Astrocyte (in vitro differentiated cells and primary cell): ENCODE measurements at places on chromosomes 6 and 20.

- DNase-seq: no peak
Observed at GRCh38 chr20:20561841-20562240, 150.6 kb downstream of the RALGAPA2 start.

- DNase-seq: no peak
Observed at GRCh38 chr6:19530188-19530587, 307.0 kb upstream of the ID4 start.

GRCh38 chr20:48995589-48995988, 50.5 kb upstream of the CSE1L start:
- DNase-seq: no peak

DNA sequence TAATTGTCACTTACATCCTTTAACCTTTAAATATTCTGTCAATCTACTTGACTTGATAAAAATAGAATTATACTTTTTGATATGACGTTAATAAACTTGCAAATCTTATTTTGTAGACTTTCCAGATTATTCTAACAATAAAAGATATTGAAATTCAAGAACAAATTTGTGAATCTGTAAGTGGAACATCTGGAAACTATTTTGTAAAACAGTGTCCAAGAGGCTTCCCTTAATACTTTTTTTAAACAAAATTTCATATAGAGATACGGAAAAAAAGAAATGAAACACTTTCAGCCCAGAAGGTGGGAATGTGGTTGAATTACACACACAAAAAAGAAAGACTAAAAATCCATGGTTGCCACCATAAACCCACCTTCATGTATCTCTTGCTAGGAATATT, 174.4 kb downstream of the COL19A1 start:
- no peak for DNase-seq

- no peak for DNase-seq
Observed at GRCh38 chr6:157186785-157187181, 136.5 kb downstream of the TMEM242 start.

DNA sequence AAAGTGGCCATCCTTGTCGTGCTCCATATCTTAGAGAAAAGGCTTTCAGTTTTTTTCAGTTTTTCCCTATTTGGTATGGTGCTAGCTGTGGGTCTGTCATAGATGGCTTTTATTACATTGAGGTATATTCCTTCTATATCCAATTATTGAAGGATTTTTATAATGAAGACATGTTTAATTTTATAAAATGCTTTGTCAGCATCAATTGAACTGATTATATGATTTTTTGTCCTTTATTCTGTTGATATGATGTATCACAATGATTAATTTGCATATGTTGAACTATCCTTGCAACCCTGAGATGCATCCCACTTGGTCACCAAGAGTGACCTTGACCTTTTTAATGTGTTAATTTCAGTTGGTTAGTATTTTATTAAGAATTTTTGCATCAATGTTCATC, 55.1 kb upstream of the VGLL2 start:
- no peak for DNase-seq

- DNase-seq: no peak
Observed at GRCh38 chr6:32963866-32964265, 4.5 kb upstream of the BRD2 start.

DNA sequence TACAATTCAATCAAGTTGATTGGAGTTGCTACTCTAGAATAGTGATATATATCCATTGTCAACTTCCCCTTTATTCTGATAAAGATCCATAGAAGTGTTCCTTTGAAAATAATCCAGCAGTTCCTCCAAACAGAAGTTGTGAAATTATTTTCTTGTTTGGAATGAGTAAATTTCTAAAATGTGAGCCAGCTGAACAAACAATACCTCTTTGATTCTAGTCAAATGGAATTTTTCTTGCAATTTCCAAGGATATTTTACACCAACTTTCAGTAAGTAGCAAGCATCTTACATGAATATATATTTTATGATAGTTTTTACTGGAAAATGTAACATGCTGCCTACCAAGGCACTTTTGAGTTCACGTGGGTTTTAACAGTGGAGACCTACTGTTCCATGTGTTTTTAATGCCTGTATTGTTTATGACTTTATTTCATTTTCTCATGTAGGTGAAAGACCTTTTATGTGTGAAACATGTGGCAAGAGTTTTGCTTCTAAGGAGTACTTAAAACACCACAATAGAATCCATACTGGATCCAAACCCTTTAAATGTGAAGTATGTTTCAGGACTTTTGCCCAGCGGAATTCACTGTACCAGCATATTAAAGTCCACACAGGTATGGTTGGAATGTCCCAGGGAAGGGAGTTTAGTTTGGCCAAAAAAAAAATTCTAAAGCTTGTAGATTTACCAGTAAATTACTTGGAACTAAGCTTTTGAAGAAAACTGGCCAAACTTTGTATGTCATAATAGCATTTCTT, 6.5 kb downstream of the GZF1 start:
- no peak for DNase-seq

DNA sequence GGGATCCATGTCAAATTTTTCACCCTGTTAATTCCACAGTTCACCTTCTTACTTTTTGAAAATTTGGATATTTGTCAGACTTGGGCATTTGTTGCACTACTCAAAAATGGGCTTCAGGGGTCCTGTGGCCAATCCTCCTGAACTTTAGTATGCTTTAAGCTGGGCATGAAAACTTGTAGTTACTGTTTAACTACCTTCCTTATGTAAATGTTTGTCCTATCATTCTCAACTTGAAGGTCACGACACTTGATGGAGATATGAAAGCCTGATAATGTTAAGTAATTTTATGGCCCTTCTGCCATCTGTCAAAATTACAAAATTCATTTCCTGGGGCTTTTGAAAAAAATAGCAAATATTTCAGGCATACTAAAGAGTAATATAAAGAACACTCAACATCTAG, 4.2 kb upstream of the ZNF311 start:
- no peak for DNase-seq

DNA sequence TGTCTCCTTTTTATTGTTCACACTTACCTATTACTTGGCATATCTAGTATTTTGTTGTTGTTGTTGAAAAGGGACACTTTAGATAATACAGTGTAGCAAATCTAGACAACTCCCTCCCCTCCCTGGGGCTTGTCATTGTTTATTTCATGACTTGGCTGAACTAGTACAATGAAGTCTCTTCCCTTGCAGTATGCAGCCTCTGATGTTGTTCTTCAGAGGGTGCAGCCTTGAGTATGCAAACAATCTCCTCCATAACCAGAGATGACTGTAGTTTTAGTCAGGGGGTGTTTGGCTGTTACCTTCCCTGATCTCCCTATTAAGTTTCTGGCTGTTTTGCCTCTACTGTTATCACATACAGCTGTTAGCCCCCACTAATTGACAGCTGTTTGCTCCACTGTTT, 315.4 kb upstream of the RUNX2 start:
- no peak for DNase-seq

DNA sequence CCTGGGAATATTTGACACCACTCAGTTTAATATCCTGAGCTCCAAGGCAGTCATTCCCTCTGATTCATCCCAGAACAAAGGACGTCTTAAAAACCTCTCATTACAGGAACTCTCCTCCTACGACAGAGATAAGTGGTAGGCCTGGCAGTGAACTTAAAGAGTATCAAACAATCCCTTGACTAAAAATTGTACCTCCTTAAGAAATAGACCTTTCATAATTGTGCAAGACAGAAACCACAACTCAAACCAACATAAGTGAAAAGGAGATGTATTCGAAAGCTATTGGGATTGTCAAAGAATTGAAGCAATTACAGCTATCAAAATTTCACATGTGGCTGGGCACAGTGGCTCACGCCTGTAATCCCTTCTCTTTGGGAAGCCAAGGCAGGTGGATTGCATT, 19.1 kb upstream of the BNIP5 start:
- DNase-seq: peak; percentile 94

DNA sequence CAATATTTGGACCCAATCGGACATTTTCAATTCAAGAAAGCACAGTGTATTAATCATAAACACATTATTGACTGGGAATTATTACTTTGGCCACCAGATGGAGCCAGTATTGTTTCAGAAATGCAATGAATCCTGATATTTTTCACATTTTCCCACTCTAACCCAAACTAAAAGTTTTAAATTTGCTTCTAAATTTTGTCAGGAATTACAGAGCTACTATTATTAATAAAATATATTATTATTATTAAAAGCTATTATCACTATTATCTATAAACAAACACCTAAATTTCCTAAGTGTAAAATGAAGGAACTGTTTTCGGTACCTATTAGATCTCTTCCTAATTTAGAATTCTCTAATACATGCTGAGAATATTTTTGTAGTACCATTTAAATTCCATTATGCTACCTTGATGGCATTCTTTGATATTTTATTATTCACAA, 245.3 kb downstream of the OGFRL1 start:
- DNase-seq: no peak

- no peak for DNase-seq
Observed at GRCh38 chr6:44225579-44226325, 2.4 kb downstream of the SLC29A1 start.

DNA sequence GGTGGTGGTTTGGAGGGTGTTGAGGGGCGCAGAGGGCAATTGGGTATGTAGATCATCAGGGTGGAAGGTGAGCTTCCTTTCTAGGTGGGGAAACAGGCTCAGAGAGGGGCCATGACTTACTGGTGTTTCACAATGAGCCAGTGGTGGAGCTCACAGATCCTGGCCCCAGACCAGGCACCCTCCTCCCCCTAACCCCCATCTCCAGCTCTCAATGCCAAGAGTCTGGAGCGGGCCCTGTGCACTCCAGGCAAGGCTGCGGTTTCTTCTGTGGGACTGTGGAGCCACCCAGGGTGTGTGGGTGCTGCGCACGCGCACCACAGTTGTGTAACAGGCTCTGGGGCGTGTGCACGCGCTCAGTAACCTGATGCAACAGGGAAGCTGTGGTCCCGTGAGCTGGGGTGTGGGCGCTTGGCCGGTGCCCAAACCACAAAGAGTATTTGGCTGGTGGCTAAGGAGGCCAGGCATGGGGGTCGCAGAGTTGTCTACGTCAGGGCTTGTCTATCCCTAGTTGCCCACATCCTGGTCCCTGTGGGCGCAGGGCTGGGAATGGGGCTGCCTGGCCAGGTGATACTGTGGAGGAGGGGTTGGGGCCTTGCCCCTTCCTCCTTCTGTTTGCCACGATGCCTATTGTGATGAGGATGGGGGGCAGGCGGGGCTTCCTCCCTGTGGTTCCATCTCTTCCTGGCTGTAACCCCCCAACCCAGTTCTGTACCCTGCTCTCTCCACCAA, 37.5 kb upstream of the MRPS18A start:
- peak; percentile 89 for DNase-seq

DNA sequence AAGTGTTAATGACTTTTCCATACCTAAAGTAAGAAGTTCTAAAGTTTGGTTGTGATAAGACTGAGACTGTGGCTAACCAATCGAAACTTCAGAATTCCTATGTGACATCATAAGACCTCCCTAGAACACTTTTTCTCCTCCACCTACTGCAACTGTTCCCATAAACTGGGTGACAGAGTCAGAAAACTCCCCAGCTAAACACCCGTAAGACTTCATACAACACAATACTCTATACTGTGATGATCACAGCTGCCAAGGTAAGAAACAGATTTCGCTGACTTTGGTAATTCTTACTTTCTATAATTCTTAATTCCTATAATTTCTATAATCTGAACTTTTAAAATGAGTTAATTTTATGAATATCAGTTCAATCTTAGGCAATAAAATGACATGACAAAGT, at the start of gene PLN:
TSS of gene PLN (plus strand) at position 161 of the 400 bp plus-strand sequence. CDS start 10,626 bp downstream, outside the sequence.
- DNase-seq: peak; percentile 77

- DNase-seq: no peak
Observed at GRCh38 chr6:33708516-33709204, 2.8 kb downstream of the UQCC2 start.

GRCh38 chr6:135372758-135373157, 124.8 kb downstream of the AHI1 start:
- DNase-seq: peak; percentile 69

DNA sequence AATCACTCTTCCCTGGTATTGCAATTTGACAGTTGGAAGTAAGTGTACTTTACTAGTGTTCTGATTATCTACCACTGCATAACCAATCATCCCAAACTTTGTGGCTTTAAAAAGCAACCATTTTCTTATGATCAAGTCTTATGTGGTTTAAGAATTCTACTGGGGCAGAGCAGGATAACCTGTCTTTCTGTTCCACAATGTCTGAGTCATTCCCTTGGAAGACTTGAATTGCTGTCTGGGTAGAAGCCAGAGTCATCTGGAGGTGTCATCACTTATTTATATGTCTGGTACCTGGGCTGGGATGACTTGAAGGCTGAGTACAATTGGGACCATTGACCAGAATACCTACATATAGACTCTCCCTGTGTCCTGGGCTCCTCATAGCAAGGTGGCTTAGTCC, 644.3 kb downstream of the HDGFL1 start:
- DNase-seq: peak; percentile 34

DNA sequence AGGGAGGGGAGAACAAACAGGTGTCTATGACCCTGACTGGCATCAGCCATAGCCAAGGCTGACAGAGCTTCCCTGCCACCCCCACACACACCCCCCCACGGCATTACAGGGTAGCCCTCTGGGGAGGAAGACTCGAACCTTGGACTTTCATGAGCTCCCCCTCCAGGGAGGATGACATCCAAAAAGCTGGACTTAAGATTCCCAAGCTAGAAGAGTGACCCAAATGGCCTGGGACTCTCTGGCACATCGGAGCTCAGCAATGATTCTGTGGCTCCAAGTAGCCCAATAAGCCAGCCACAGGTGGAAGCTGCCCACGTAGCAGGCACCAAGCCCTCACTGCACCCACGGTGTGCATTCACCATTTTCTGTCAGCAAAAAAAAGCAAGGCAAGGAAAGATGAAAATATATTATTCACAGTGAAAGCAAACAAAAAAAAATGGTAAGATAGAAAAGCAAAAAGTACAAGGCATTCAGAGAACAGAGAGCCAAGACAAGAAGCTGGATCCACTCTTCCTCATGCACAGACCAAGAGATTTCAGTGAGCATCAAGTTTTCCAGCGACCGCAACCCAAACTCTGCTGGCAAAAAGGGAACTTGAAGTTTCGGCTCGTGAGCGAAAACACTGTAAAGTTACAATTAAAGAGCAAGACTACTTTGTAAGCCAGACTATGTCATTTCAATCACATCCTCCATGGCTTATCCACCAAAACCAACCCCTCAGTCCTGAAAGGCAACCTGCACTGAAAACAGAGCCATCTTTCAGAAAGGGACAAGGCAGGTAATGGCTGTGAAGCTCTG, 10.9 kb downstream of the JAG1 start:
- no peak for DNase-seq

- peak; percentile 32 for DNase-seq
Observed at GRCh38 chr20:3843490-3843889, 3.1 kb upstream of the MAVS start.

- no peak for DNase-seq
Observed at GRCh38 chr6:158496700-158497099, 63.2 kb upstream of the TMEM181 start.

DNA sequence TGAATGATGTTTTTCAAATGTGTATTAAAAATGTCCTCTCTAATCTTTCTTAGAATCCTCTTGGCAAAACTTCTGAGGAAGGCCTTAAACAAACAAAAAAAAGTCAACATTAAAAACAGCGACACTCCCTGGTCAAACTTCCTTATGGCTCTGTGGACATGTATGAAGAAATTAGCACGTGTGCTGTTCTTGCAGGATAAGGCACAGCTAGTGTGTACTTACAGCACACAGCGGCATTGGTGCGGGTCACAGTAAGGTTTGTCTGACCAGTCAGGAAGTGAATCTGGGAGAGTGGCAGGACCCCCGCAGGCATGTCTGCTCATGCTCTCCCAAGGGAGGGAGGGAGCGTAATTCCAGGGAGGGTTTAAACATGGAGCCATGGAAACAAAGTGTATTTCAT, 38.8 kb downstream of the SLC22A1 start:
- DNase-seq: no peak

- no peak for DNase-seq
Observed at GRCh38 chr6:147054158-147054557, 150.1 kb upstream of the STXBP5 start.

- peak; percentile 33 for DNase-seq
Observed at GRCh38 chr20:4605166-4605565, 116.5 kb upstream of the PRND start.
